Activated T-cell treated with anti-CD3 and anti-CD28 coated beads for 24 hours (primary cell): ENCODE measurements at places on chromosomes 11 and 22.

DNA sequence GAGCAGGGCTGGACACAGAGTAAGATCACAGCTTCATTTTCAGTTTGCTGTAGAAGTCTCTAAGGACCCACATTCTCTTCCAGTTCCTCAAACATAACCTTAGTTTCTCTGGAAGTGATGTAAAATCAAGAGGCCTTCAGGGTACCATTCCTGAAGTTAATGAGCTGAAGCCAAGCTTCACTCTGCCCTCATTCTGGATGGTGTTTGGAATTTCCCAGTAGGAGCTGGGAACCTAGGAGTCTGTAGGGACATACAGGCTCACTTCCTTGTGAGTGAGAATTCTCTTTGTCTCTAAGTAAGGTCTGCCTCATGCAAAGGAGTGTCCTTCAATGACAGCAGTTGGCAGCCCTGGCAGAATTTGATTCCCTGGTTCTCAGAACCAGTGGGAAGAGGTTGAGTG is 142.4 kb upstream of the NARS2 start:
- DNase-seq = no peak

- no peak for DNase-seq
Observed at GRCh38 chr11:22536071-22536470, 89.6 kb downstream of the FANCF start.

GRCh38 chr11:35916270-35916669 is 27.6 kb upstream of the LDLRAD3 start:
- DNase-seq = no peak

GRCh38 chr11:83566950-83567349 is 280.8 kb upstream of the CCDC90B start:
- no peak for DNase-seq

DNA sequence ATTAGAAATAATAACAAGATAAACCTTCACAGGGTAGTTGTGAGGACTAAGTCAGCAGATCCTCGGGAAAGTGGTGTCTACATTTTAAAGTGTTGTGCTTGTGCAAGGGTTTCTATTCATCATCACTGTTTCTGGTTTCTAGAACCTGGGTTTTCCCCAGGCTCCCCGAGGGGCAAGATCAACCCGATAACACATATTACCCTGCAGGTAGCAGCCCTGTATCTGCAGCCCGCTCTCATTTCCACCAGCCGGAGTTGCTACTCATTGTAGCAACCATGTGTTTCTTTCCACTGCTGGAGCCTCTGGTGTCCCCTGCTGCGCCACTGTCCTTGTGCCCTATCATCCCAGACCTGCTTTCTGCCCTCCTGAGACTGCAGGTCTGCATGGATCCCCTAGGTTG is 67.0 kb downstream of the MIAT start:
- no peak for DNase-seq

DNA sequence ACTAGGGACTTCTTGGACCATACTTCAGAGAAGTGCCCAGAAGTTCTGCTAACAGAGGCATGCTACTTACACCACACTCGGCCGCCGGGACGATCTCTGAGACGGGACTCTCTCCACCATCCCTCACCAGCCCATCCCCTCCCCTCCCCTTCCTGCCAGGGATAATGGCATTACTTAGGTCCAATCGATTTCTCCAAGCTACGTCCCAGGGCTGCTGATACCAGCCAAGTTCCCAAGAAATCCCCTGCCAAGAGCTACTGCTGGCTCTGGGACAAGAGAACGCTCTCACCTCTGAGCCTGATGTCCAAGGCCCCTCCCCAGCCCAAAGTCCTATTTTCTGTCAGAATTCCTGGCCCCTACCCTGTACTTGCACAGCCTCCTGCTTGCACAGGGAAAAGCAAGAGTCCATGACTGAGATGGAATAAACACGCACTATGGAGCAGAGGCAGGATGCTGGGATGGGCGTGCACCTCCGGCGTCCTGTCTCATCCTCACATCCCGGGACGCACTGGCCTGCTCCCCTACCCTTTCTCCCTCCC is 42.7 kb downstream of the GDPD5 start:
- DNase-seq = no peak

DNA sequence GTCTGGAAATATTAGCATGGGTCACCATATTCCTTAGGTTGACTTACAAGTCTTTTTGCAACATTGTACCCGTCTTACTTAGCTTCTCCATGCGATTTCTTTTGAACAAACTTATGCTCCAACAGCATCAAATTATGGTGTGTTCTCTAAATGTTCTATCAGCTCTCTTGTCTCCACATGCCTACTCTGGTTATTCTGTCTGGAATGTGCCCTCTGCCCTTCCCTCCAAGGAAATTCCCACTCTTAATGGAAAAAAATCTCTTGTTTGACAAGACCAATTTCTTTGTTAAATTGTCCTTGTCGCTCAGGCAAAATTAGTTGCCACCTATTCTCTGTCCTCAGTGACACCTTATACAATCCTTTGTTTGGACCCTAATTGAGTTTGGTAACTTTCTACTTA is 522.8 kb upstream of the LUZP2 start:
- no peak for DNase-seq

GRCh38 chr22:34114406-34114805 is 194.1 kb upstream of the LARGE1 start:
- no peak for DNase-seq

GRCh38 chr11:99531468-99531867 is 510.7 kb downstream of the CNTN5 start:
- DNase-seq = no peak

- DNase-seq = no peak
Observed at GRCh38 chr22:41830174-41830573, 2.7 kb upstream of the SREBF2 start.

DNA sequence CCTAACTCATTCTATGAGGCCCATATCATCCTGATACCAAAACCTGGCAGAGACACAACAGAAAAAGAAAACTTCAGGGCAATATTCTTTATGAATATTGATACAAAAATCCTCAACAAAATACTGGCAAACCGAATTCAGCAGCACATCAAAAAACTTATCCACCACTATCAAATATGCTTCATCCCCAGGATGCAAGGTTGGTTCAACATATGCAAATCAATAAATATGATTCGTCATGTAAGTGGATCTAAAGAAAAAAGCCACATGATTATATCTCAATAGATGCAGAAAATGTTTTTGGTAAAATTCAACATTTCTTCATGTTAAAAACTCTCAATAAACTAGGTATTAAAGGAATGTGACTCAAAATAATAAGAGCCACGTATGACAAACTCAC is 40.9 kb downstream of the JRKL start:
- no peak for DNase-seq

- no peak for DNase-seq
Observed at GRCh38 chr11:86155200-86155844, 86.4 kb upstream of the PICALM start.

GRCh38 chr11:45168366-45169130 is 22.1 kb downstream of the PRDM11 start:
- no peak for DNase-seq

DNA sequence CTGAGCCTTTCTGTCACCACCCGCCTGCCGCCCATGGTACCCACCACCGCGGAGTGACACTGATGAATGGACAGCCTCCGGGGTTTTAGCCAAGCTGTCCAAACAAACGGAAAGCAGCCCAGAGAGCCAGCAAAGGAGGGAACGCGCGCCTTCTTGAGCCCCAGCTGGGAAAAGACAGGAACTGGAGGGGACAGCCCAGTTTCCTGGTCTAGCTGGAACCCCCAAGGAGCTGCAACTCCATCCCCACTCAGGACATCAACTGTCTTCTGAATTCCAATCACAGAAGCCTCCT is 33.7 kb downstream of the SHISAL1 start:
- DNase-seq = no peak

- no peak for DNase-seq
Observed at GRCh38 chr22:29312218-29313125, 3.0 kb downstream of the RASL10A start.
